ENCODE measurements at places on chromosomes 7 and 10. TPM values are rescaled to one million over a fixed set of nuclear protein-coding genes. Genes with fewer than 3 reads are reported as not detected.

Gene ITIH2
- not detected for total RNA-seq

Gene CRYGN
- total RNA-seq = 0.51 TPM

Gene DRGX
- 0.10 TPM for total RNA-seq

Gene CYP2E1
- total RNA-seq = 0.90 TPM

Gene EPHB6
- total RNA-seq = 1.2 TPM

Gene EPHA1
- total RNA-seq = 19.6 TPM

Gene WNT8B
- total RNA-seq = not detected

Gene HTR5A
- total RNA-seq = not detected

Gene ENO4
- not detected for total RNA-seq

Gene NPFFR1
- total RNA-seq = 0.06 TPM

Gene RSPH10B2
- total RNA-seq = 0.32 TPM

Gene FAM107B
- total RNA-seq = 45.6 TPM

DNA sequence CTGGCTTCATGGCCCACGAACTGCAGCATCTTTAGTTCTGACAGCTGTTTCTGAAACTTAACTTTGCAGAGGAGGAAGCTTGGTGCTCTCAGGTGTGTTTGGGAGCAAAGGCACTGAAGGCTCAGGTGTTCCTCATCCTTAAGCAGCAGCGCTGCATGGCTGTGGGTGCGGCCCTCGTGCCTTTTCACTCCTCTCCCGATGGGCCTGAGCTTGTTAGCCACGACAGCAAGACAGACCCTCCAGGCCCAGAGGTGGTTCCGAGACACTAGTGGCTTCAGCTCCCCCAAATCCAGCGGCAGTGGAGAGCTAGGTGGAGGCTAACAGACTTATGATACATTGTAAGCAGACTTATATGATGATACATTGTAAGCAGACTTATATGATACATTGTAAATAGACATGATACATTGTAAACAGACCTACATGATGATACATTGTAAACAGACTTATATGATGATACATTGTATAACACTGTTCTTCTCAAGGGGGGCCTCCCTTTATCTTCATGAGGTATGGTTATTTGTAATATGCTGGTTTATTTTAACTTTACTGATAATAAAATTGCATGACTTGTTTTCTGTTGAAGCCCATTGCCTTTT is 14.1 kb downstream of the PFKP start:
- no peak for DNase-seq

DNA sequence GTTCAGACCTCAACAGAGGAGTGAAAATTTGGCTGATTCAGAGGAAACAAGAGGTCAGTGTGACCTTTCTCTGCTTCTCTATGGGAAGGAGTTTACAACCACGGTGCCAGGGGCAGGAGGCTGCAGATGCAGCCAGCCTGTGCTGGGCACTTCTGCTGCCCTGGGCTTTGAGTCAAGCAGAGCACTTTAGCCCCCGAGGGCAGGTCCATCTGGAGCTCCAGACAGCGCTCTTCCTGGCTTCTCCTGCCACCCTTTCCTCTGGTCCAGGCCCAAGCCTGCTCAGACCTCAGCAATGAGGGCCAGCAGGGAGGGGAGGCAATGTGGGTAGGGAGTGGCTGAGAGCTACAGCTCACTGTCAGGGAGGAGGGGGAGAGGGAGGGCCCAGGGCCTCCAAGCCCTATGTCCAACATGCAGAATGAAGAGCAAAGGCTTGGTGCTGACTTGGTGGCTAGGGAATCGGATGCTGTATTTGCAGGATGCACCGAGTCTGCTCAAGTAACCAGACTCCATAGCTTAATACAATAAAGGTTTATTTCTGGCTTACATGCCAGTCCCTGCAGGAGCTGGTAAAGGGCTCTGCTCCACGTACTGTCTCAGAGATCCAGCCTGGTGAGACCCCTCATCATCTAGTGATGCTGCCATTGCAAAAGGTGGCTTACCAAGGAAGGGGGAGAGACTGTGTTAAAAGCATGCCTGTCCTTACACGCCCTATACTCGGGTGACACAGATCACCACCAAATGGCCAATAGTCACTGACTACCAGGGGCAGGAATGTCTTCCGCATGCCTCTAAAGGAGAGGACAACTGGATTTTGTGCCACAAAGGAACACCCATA is 481.6 kb downstream of the RPS24 start:
- DNase-seq = no peak

DNA sequence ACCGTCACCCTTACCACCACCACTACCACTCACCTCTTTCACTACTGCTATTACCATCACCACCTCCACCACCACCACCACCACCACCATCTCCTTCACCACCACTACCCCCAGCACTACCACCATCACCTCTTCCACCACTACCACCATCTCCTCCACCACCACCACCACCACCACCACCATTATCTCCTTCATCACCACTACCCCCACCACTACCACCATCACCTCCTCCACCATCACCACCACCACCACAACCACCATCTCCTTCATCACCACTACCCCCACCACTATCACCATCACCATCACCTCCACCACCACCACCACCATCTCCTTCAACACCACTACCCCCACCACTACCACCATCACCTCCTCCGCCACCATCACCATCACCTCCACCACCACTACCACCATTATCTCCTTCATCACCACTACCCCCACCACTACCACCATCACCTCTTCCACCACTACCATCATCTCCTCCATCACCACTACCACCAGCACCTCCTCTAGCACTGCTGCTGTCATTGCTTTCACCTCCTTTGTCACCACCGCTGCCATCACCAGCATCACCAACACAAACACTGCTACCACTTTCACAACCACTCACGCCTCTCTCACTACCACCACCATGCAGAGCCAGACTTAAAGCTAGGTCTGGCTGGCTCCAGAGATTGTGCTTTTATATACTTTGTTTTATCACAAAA is 109.3 kb downstream of the ICA1 start:
- no peak for DNase-seq

DNA sequence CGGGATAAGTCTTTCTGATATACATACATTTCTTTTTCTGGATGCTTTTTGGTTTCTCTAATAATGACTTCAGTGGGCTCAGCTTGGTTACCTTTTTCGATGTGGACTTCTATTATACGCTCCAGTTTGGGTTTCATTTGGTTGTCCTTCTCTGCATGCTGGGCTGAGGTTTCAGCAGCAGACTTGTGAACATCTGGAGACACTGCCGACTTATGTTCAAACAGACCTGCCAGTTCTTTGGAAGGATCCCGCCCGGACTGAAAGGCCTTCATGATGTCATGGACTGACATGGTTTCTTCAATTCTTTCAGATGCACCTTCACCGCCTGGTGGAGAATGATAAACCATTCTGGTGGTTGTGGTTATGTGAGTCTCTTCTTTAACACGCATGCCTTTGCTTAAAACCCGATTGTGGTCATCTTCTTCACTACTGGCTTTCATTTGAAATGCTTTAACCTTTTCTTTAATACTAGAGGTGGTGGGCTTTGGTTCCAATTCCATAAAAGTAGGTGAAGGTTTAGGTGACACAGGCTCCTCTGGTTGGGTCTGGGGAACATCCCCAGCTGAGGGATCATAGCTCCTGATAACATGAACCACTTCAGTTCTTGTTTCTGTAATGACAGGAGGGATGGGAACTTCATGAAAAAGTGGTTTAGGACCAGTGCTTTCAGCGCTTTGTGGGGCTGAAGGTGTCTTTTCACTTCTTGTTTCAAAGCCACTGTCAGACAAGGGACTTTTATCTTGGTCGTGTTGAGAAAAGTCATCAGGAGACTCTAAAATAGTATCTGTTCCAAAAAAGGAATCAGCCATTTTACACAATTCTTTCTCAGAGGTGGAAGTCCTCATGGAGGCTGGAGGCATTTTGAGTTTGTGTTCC is 167.7 kb upstream of the CCDC6 start:
- DNase-seq = no peak

- no peak for DNase-seq
Measured at GRCh38 chr7:67267914-67268313, 271.3 kb downstream of the TYW1 start.

- no peak for DNase-seq
Measured at GRCh38 chr10:4512671-4513240, 313.3 kb upstream of the AKR1E2 start.

- DNase-seq = no peak
Measured at GRCh38 chr7:81659697-81660395, 110.0 kb downstream of the HGF start.

DNA sequence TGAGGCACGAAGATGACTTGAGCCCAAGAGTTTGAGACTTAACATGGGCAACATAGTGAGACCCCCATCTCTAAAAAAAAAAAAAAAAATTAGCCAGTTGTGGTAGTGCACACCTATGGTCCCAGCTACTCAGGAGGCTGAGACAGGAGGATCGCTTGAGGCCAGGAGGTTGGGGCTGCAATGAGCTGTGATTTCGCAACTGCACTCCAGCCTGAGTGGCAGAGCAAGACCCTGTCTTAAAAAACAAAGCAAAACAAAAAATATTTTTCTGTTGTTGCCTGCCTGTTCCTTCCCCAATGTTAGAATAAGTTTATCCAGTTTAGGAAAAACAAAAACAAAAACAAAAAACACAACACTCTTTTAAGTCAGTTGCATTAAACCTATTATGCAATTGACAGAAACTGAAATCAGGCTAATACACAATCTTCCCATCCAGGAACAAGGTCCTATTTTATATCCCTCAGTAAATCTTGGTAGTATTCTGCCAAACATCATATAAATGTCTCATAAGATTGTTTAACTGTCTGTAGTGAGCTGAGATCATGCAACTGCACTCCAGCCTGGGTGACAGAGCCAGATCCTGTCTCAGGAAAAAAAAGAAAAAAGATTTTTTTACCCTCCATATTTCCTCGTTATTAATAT is 4.9 kb downstream of the PILRA start:
- no peak for DNase-seq

DNA sequence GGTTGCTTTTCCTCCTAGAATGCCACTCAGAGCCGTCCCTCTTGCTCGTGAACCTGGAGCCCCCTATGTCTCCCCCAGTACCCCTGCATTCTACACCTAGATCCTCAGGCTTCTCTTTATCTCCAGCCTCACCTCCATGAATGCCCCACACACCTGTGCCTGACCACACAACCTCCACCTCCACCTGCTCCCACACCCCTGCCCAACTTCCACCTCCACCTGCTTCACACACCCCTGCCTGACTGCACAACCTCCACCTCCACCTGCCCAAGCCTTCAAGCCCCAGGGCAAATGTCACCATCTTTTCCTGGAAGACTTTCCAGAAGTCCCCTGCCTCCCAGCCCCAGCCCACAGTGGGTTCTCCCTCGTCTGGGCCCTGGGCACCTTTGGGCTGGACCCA is 6.9 kb upstream of the LFNG start:
- no peak for DNase-seq

- no peak for DNase-seq
Measured at GRCh38 chr10:129058664-129059155, 408.3 kb upstream of the MGMT start.

DNA sequence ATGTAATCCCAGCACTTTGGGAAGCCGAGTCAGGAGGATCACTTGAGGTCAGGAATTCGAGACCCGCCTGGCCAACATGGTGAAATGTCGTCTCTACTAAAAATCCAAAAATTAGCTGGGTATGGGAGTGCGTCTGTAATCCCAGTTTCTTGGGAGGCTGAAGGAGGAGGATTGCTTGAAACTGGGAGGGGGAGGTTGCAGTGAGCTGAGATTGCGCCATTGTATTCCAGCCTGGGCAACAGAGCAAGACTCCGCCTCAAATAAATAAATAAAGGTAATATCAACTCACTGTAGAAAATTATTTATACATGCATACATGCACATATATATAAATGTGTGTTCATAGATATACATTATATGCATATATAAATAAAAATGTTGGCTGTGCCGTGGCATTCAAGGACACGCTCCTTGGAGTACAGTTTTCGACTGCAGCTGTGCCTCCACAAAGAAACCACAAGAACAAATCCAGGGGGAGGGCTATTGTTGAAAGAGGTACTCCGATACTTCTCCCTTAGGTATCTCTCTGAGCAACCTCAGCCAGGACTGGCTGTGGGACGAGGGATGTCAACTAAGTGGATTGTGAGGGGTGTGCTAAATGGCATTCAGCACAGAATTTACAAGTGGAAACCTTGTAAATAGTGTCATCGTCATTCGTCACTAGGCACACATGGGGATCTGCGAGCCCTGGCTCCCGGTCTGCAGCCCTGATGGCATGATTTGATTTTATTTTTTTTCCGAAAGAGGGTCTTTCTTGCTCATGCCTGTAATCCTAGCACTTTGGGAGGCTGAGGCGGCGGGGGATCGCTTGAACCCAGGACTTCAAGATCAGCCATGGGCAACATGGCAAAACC is 49.3 kb downstream of the HIP1 start:
- DNase-seq = no peak

- no peak for DNase-seq
Measured at GRCh38 chr10:24556750-24557742, 166.6 kb downstream of the ARHGAP21 start.

GRCh38 chr10:13794992-13795612 is 208.3 kb downstream of the PRPF18 start:
- no peak for DNase-seq

GRCh38 chr10:79270466-79271246 is 76.6 kb upstream of the PPIF start:
- DNase-seq = no peak

DNA sequence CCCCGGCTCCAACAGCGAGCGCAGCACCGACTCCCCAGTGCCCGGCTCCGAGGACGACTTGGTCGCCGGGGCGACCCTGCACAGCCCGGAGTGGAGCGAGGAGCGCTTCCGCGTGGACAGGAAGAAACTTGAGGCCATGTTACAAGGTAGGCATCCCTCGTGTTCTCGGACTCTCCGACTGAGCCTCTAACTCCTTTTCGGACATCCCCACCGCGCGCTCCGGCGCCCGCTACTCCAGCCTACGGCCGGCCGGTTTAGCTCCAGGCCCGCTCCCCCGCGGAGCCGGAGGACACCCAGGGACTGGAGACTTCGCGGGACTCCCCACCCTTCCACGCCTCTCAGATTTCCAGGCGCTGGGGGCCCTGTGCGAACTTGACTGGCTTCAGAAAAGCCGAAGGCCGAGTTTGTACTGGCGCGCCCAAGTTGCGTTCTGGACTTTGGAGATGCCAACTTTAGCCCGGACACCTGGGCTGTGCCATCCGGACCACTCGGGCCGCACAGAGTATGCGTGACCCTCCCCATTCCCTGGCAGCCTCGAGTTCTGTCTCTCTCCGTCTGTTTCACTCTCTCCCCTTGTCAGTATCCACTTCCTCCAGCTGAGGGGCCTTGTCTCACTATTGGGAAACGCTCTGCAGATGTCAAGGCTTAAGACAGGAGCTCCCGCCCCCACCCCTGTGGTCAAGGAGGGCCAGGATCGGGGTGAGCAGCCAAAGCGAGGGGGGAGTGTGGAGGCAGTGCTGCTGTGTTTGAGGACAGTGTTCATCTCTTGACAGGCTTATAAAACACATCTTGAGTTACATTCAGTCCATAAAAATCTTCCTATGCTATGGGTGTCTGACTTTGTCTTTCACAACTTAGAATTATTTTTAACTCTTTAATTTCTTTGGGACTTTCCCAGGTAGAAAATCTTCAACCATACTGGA is 777 bp downstream of the BICC1 start:
- DNase-seq = peak; percentile 51

GRCh38 chr7:131605280-131605878 is 49.0 kb upstream of the PODXL start:
- no peak for DNase-seq
